CD8-positive, alpha-beta memory T cell (primary cell): ENCODE measurements at places on chromosomes 6 and 20. TPM values are rescaled to one million over a fixed set of nuclear protein-coding genes. Genes with fewer than 3 reads are reported as not detected.

The COL20A1 gene
- not detected for total RNA-seq

The NEDD9 gene
- total RNA-seq, result 41.0 TPM

The BNIP5 gene
- total RNA-seq, result not detected

The MEI4 gene
- total RNA-seq, result not detected

The TNFRSF6B gene
- not detected for total RNA-seq

The MAFB gene
- total RNA-seq, result 1.7 TPM

The STX7 gene
- 25.1 TPM for total RNA-seq

The PPP1R3G gene
- not detected for total RNA-seq

The CRISP3 gene
- not detected for total RNA-seq

The PRRT1 gene
- 0.35 TPM for total RNA-seq

The PAK5 gene
- not detected for total RNA-seq

The MUC21 gene
- total RNA-seq, result not detected

The SAPCD1 gene
- 7.0 TPM for total RNA-seq

The CRYBG1 gene
- 32.3 TPM for total RNA-seq

The RAET1L gene
- not detected for total RNA-seq

The KCNG1 gene
- 4.5 TPM for total RNA-seq

The PNRC1 gene
- total RNA-seq, result 84.5 TPM

The HCK gene
- 0.53 TPM for total RNA-seq

The DLK2 gene
- total RNA-seq, result 1.9 TPM

The UNC5CL gene
- total RNA-seq, result 1.1 TPM

The ATP9A gene
- total RNA-seq, result 2.0 TPM

The PDE10A gene
- total RNA-seq, result not detected

The MYLIP gene
- total RNA-seq, result 7.7 TPM

The ELMO2 gene
- total RNA-seq, result 68.2 TPM

The ZKSCAN4 gene
- total RNA-seq, result 5.6 TPM

The RIMS4 gene
- total RNA-seq, result not detected
